Mucosa of descending colon (tissue), 3 donors: ENCODE measurements at places on chromosomes 6 and 20. TPM values are rescaled to one million over a fixed set of nuclear protein-coding genes. Genes with fewer than 3 reads are reported as not detected.

- DNase-seq: no peak
Observed at GRCh38 chr6:163387317-163387716, 27.2 kb upstream of the QKI start.

DEFB128 gene
- not detected for total RNA-seq

ABHD16A gene
- total RNA-seq: 68.4 TPM

GRM1 gene
- not detected for total RNA-seq

- no peak for DNase-seq
Observed at GRCh38 chr6:2938004-2938631, 33.2 kb downstream of the SERPINB6 start.

LBP gene
- not detected for total RNA-seq

F13A1 gene
- 96.5 TPM for total RNA-seq

HLA-DRB1 gene
- 169 TPM for total RNA-seq

- no peak for DNase-seq
Observed at GRCh38 chr6:100449239-100449691, 15.5 kb downstream of the SIM1 start.

RSPH4A gene
- total RNA-seq: 0.19 TPM

SLCO4A1 gene
- 18.5 TPM for total RNA-seq

DNA sequence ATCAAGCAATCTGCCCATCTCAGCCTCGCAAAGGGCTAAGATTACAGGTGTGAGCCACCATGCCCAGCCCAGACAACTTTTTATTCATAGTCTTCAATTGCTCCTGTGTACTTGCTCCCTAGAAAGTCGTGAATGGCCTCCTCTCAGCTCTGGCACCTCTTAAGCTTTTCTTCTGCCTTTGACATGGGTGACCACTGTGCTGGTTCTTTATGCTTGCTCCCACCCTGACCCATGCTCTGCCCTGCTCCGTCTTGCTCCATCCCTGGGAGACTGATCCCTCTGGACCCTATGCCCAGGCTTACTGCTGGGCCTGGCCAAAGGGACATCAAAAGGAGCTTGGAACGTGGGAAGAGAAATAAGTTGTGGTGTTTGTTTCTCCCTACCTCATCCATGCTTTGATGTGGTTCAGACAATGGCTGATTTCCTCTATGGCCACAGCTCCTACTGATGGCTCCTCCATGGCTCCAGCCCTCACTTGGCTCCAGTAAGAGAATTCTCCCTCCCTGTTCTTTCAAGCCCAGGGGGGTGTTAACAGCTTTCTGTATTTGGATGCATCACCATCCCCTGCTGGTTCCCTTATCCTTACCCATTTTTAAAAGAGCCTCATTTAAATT lies 7.7 kb upstream of the TREM2 start:
- no peak for DNase-seq

GRCh38 chr6:161486361-161487216 lies 212.7 kb upstream of the AGPAT4 start:
- no peak for DNase-seq

- no peak for DNase-seq
Observed at GRCh38 chr6:21279619-21280018, 313.9 kb upstream of the SOX4 start.

DNA sequence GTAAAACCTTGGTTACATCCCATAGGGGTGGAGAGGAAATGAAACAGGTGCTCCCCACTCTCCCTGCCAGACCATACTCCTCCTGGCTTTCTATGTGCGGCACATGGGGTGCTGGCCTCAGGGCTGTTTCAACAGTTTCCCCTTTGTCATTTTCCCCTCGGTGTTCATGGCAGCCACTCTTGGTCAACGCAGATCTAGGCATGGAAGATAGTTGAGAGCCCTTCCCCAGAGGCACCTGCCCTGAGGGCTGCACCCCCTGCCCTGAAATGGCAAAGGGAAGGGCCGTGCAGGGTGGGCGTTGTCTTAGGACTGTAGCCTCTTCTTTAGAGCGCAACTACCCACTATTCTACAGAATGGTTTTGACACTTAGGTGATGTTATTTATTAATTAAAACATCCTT lies 4.4 kb downstream of the CST1 start:
- DNase-seq: no peak

DNA sequence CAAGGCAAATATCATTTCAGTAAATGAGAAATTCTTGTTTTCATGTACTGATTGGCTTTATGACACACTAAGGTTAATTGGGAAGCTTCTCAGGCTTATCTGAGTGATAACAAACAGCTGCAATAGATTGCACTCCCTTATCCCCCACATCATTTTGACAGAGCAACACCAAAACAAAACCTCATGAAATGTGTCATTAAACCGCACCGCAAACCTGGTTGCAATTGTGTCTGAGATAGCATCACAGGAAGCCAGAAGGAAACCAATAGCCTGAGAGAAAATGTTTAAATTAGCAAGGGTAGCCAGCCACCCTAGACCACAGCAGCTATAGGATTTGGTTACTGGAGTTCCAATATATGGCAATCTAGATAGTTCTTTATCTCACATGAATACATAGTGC lies 31.6 kb upstream of the LAMA4 start:
- no peak for DNase-seq

DNA sequence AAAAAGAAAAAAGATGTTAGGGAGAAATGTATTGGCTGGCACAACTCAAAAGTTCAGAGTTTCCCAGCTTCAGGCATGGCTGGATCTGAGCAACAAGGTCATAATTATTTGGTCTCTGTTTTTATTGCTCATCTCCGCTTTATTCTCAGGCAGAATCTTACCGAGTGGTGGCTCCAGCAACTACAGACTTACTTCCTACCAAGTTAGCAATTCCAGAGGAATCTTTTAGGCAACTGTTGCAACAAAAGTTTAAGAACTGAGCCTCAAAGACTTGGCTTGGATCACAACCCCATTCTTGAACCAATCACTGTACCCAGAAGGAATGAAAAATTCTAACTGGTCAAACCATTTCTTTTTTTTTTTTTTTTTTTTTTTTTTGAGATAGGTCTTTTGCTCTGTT lies 35.5 kb upstream of the NCOA3 start:
- DNase-seq: no peak

PRDM1 gene
- 23.4 TPM for total RNA-seq

DNA sequence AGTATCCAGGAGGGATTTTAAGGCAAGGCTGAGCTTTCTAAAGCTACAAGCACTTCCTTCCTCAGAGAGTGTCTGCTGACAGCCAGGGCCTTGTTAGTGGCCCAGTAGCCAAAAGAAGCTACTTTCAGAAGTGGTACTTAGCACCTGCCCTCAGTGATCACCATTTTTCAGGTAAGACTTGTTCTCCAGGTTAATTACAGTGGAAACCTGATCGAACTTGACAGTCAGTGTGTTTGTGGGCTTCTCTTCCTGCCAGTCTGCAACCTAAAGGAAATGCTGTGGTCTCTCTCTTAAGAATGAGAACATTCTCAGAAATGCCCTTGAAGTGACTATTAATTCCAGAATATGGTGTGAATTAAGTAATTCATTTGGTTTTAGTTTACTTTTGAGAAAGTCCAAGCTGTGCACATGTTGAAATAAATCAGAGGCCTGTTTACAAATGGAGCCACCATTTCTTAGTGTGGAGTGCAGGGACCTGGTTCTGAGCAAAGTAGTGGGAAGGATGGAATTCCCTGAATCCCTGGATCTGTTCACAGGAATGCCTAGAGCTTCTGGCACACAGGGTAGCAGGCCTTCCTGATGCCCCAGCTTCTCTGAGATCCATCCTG lies 185.3 kb upstream of the AGPAT4 start:
- no peak for DNase-seq

- no peak for DNase-seq
Observed at GRCh38 chr6:10658910-10659698, 35.3 kb downstream of the C6orf52 start.

DNA sequence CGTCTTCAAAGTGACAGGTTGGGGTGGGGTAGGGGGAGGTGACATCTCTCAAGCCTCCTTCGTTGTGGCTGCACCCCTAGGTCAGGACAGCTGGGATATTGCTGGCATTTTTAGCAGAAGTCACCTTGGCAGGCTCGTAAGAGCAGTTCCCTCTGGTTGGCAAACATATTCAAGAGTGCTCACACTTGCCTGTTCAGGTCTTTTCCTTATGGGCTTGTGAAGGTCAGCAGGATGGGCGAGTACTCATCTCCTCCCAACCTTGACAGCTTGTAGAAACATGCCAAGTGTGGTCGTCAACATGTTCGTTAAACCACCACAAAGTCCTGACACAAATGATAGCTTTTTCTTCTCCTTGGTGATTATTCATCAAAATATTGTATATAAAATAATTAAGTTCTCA lies 113.6 kb downstream of the HDGFL1 start:
- no peak for DNase-seq

- no peak for DNase-seq
Observed at GRCh38 chr6:35382015-35382414, 39.7 kb downstream of the PPARD start.

GRCh38 chr20:51437182-51437924 lies 105.2 kb downstream of the NFATC2 start:
- DNase-seq: no peak

DEFB132 gene
- total RNA-seq: not detected

DNA sequence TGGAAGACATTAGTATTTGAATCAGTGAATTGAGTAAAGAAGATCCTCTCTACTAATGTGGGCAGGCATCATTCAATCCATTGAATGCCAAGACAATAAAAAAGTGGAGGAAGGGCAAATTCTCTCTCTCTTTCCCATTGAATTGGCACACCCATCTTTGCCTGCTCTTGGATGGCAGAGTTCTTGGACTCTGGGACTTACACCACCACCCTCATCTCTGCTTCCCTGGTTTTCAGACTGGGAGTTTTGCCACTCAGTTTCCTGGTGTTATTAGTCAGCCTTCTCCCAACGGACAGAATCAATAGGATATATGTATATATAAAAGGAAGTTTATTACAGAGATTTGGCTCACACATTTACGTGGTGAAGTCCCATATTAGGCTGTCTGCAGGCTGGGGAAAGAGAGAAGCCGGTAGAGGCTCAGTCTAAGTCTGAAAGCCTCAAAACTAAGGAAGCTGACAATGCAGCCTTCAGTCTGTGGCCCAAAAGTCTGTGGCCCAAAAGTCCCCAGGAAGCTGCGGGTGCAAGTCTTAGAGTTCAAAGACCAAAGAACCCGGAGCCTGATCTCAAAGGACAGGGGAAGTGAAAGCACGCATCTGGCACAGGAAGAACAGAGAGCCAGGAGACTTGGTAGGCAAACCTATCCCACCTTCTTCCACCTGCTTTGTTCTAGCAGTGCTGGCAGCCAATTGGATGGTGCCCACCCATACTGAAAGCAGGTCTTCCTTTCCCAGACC lies 64.4 kb downstream of the SMPDL3A start:
- DNase-seq: no peak

DNA sequence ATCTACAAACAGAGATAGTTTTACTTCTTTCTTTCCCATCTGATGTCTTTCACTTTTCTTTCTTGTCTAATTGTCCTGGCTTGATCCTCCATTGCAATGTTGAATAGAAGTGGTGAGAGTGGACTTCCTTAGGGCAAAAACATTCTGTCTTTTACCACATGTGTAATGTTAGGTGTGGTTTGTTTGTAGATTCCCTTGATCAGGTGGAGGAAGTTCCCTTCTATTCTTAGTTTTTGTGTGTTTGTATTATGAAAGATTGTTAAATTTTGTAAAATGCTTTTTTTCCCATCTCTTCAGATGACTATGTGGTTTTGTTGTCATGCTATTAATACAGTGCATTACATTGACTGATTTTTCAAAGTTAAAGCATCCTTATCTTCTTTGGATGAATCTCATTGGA lies 41.6 kb upstream of the DUSP22 start:
- DNase-seq: no peak

GRCh38 chr6:33642897-33643296 lies 21.8 kb downstream of the ITPR3 start:
- DNase-seq: no peak

- DNase-seq: no peak
Observed at GRCh38 chr6:161639772-161640171, 365.9 kb upstream of the AGPAT4 start.
